ENCODE measurements at places on chromosomes 4 and X. TPM values are rescaled to one million over a fixed set of nuclear protein-coding genes. Genes with fewer than 3 reads are reported as not detected.
A peak's percentile ranks its signal among the peaks of the same experiment; 100 is the strongest.

DGKK gene
- total RNA-seq: 0.04 TPM

PNCK gene
- 35.1 TPM for total RNA-seq

- no peak overlapping the region for H3K4me3 ChIP-seq
- H3K36me3 ChIP-seq: no peaks in the 10 kb centered on the region
- H3K27ac ChIP-seq: peak overlapping the region; percentile 60
- H3K27me3 ChIP-seq: no peaks in the 10 kb centered on the region
Measured at GRCh38 chr4:128709268-128709667, 100.2 kb upstream of the JADE1 start.

CENPVL1 gene
- 0.31 TPM for total RNA-seq

DNA sequence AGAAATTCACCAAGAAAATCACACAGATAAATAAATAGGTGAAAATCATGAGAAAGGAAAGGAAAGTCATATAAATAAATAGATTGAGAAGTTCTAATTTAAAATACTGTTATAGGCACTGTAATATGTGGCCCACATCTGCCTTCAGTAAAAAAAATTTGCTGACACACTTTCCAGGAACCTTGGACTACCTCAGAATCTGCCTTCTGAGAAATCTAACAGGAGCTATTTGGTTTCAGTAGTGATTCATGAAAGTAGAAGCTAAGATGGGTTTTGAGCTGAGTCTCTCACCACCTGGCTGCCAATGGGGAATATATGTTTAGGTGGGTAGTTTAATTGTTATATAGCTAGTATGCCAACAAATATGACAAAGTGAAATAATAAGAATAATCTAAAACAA, 810.0 kb downstream of the RAB28 start:
- no peaks in the 10 kb centered on the region for H3K4me1 ChIP-seq
- H3K36me3 ChIP-seq: no peaks in the 10 kb centered on the region
- H3K4me3 ChIP-seq: no peak overlapping the region
- H3K27ac ChIP-seq: no peak overlapping the region

DNA sequence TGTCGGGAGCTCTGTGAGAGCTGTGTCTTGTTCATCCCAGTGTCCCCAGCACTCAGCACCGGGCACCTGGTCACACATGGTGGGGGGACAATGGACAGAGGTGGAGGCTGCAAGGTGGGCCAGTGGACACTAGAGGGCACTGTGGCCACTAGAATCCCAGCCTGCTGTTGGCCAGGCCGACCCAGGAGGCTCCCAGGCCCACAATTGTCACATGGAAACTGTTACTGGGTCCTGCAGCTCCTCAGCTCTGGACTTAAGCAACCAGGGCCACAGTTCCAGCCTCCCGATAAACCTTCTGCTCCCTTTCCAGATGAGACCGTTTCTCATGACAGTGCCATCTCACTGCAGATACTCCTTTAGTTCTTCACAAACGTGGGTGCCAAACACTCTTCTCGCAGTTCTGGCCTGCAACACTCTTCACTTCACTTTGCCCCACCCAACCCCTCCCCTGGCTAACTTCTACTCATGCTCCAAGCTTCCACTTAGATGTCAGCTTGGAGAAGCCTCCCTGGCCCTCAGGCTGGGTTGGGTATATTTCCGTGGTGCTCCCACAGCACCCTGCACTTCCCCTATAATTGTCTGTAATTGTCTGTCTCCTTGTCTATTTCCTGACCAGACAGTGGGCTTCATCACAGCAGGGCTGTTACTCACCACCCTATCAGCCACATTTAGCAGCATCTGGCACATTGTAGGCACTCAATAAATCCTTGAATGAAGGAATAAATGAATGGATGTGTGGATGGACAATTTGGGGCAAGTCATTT, 3.5 kb upstream of the IQSEC2 start:
- DNase-seq: no peak
- no peaks in the 10 kb centered on the region for H3K27me3 ChIP-seq
- peaks cover 36% of the 10 kb centered on the region for H3K4me1 ChIP-seq
- no peaks in the 10 kb centered on the region for H3K36me3 ChIP-seq
- H3K4me3 ChIP-seq: no peak overlapping the region
